Spinal cord (tissue), 10 donors: ENCODE measurements at places on chromosomes 4 and X. TPM values are rescaled to one million over a fixed set of nuclear protein-coding genes. Genes with fewer than 3 reads are reported as not detected.

Gene P2RY4
- 0.30 TPM for total RNA-seq

Gene KDR
- total RNA-seq: 79.9 TPM

Gene CRMP1
- total RNA-seq: 99.1 TPM

Gene HERC5
- 6.8 TPM for total RNA-seq

Gene SOWAHD
- total RNA-seq: 0.50 TPM

Gene ACE2
- 0.30 TPM for total RNA-seq

Gene IGSF1
- 12.3 TPM for total RNA-seq

Gene POLN
- total RNA-seq: 8.9 TPM

Gene LRCH2
- total RNA-seq: 8.5 TPM

Gene PABPC5
- total RNA-seq: 9.1 TPM

Gene ARAP2
- total RNA-seq: 95.8 TPM

Gene MEPE
- total RNA-seq: 0.06 TPM

Gene HPGDS
- 6.9 TPM for total RNA-seq

DNA sequence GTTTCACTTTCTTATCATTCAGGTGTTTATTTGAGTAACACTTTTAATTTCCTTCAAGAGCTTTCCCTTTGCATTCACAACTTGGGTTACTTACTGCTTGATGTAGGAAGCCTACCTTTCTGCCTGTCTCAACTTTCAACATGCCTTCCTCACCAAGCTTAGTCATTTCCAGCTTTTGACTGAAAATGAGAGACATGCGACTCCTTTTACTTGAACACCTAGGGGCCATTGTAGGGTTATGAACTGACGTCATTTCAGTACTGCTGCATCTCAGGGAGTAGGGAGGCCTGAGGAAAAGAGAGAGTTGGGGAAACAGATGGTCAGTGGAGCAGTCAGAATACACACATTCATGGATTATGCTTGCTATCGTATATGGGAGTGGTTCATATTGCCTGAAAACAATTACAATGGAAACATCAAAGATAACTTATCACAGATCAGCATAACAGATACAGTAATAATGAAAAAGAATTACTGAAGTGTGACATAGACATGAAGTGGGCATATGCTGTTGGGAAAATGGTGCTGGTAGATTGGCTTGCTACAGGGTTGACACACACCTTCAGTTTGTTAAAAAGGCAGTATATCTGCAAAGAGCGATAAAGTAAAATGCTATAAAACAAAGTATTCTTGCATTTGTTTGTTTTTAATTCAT lies 25.7 kb downstream of the USP53 start:
- no peak for DNase-seq

- no peak for DNase-seq
Observed at GRCh38 chr4:95998311-95998710, 158.4 kb downstream of the PDHA2 start.

DNA sequence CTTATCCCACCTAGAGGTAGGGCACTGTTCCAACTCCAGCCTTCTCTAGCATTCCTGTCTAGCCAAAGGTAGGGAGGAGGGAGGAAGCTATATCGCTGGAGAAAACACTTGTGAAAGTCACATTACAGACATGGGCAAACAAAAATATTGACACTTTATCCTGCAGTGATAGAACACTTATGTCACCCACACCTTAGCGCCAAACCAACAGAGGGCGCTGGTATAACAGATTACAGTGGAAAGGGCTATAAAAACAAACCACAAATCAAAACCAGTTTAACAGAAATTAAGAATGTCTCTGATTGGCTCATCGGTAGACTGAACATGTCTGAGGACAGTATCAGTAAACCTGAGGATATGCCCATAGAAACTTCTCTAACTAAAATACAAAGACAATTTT lies 451.3 kb downstream of the TLL1 start:
- DNase-seq: no peak

- no peak for DNase-seq
Observed at GRCh38 chrX:10288373-10288975, 131.7 kb downstream of the CLCN4 start.

GRCh38 chr4:110787707-110788106 lies 164.8 kb upstream of the PITX2 start:
- DNase-seq: no peak

DNA sequence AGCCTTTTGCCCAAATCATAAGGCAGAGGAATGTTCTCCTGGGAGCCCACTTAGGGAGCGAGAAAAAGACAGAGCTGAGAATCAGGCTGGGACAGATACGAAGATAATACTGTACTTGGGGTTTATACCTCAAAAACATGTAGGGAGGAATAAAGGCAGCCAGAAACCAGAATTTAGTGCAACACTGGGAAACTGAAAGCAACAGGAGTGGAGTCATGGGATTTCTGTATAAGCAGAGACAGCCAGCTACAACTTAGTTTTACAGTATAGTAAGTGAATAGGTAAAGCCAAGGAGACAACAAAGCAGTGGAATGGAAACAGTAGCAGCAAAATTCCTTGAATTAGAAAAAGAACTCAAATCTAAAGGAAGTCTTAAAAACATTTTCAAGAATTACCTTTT lies 413.2 kb downstream of the FAT4 start:
- no peak for DNase-seq

- no peak for DNase-seq
Observed at GRCh38 chrX:154431341-154431740, 2.9 kb downstream of the ATP6AP1 start.

GRCh38 chr4:177220376-177220775 lies 89.3 kb upstream of the NEIL3 start:
- no peak for DNase-seq

DNA sequence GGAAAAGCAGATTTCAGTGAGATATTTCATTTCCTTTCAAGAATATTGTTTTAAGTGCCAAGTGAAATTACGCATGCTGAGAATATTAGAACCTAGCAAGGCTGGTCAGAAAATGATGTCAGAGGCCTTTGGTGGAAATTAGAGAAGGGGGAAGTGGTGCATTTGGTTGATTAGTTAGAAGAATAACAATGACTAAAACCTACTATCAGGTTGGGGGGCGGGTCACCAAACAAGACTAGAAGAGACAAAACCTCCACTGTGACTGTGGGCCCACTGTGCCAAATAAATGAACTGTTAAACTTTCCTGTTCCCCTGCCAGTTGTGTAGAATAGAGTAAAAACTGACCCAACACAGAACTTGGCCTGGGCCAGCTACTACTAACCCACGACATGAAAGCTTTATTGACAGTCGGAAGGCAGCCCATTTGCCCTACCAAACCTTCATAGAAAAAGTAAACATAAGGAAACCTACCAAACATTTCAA lies 2.9 kb downstream of the RAPGEF2 start:
- peak; percentile 24 for DNase-seq

DNA sequence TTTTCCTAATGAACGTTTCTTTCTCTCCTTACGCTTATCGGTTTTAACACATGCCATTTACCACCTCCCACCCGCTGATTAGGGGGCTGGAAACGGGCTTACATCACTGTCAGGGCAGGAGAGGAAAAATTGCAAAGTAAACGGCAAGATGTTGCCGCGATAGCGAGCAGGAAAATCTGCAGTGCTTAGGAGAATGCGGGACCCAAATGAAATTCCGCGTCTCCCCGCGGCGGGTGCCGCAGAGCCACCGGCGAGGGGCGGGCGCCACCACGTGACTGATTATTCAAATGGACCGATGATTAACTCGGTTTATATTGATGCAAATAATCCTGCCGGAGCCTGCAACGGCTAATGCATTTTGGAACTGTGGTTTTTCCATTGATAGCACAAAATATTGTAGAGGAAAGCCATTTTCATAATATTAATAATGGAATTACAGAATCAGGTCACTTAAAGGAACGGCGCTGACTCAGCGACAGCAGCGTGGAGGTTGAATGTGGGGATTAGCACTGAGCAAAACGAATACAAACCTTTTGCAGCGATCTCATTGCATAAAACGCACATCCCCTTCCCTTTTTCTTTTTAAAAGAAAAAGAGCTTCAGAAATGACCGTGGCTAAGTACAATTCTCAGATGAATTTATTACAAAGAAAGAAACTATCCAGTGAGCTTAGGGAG lies 224.2 kb downstream of the STIM2 start:
- DNase-seq: peak; percentile 87

DNA sequence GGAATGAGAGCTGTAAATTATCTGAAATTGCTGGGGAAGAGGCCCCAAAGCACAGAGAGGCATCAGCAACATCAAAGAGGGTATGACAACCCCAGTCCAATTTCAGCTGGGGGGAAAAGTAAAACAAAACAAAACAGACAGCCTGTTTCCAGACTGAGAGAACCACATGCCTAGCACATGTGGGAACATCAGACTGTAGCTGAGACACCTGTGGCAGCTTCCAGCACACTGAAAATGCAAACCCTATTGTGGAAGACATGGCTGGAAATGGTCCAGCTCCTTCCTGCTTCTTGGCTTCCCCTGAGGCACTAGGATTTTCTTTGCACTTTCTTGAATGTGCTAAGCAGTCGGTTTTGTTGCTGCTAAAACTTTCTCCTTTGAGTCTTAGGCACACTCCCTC lies 240.9 kb upstream of the STS start:
- DNase-seq: no peak

GRCh38 chr4:15333692-15334633 lies 93.9 kb upstream of the C1QTNF7 start:
- no peak for DNase-seq

DNA sequence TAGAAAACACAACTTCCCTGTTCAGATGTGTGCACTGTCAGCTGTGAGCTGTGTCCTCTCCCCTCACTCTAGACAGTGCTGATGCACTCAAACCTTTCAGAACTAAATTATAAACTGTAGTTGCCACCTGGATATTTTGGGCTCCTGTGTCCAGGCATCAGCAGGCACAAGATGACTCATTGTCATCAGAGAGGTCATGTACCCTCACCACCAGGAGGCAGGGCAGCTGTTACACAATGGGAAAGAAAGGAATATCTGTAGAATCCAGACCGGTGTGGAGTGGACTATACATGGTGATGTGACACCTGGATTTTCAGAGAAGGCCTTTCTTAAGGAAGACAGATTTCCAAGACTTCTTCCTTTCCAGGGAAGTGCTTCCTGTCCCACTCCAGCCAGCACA lies 854.4 kb upstream of the AGA start:
- DNase-seq: no peak

- no peak for DNase-seq
Observed at GRCh38 chr4:39324897-39325613, 41.1 kb downstream of the RFC1 start.

- DNase-seq: no peak
Observed at GRCh38 chrX:119685225-119686066, 7.5 kb downstream of the SEPTIN6 start.

GRCh38 chr4:181006499-181007260 lies 1236.5 kb upstream of the TENM3 start:
- peak; percentile 24 for DNase-seq

- DNase-seq: no peak
Observed at GRCh38 chr4:21835712-21836111, 112.9 kb downstream of the KCNIP4 start.

DNA sequence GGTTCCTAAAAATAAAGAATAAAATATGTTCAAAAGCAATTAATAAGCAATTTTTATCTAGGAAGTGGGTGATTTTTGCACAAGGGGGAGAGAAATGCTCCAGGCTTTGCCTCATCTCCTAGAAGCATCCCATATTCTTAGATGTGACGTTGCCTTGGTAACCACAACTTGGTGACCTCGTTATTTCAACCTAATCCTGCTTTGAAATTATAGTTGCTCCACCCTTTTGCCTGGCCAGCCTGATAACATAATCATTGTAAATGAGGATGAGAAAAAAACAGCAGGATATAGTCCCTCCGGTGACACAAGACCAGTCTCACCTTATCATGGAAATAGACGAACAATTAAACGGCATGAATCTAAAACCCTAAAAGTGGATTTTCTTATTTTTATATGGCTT lies 194.4 kb downstream of the QDPR start:
- DNase-seq: no peak

GRCh38 chr4:159273141-159273438 lies 170.2 kb downstream of the RAPGEF2 start:
- no peak for DNase-seq

- DNase-seq: no peak
Observed at GRCh38 chr4:48226199-48226598, 43.4 kb downstream of the TEC start.

DNA sequence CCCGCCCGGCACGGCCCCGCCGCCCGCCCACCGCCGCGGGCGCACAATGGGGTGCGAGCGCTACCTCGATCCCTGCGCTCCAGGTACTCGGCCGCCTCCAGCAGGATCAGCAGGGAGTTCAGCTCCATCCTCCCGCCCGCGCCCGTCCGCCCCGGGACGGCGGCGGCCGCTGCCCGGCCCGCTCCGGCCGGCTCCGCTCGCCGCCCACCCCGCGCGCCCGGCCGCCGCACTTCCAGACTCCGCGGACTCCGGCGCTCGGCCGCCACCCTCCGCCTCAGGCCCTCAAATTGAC lies at the start of gene MXD4:
TSS of gene MXD4 (minus strand) at position 257 of the 292 bp plus-strand sequence. CDS start at position 128, 129 bp downstream.
- DNase-seq: no peak

DNA sequence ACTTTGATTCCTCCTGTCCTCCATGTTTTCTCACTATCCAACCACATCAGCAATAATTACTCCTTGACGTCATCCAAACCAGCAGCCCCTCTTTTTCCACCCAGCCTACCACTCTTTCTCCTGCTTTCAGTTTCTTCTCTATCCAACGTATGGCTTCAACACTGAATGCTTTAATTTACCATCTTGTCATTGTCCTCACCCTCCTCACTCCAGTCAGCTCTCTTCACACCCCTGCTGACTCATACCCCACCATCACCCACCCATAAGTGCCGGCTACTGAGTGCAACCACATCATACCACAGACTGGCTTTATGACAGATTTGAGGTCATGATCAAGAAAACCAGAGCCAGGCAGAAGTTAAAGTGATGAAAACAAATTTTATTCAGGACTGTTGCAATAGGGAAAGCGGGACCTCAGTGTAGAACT lies 9.8 kb upstream of the ANXA5 start:
- DNase-seq: no peak

DNA sequence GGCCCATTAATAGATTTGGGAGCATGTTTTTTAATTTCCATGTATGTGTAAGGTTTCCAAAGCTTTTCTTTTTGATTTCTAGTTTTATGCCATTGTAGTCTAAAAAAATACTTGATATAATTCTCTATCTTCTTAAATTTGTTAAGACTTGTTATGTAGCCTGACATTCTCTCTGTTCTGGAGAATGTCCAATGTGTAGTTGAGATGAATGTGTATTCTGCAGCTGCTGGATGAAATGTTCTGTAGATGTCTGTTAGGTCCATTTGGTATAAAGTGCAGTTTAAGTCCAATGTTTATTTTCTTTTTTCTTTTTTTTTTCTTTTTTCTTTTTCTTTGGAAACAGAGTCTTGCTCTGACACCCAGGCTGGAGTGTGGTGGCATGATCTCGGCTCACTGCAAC lies 378.5 kb upstream of the MAD2L1 start:
- no peak for DNase-seq

DNA sequence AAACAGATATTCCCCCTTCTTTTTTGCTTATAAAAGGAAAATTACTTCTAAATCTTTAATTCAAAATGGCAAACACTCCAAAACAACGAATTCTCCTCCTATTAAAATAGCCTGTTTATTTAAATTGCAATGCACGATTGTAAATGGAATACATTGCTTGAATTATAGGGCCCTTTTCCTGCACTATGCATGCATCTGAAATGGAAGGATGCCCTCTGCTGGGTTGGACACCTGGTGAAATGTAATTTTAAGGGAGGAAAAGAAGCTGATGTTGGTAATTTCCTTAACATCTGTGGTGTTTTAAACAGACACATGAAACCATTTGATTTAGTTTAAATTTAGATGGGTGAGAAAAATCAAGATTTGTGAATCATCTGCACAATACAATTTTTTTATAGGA lies 72.8 kb downstream of the GRXCR1 start:
- no peak for DNase-seq

GRCh38 chr4:182427554-182427953 lies 184.4 kb downstream of the TENM3 start:
- no peak for DNase-seq

- no peak for DNase-seq
Observed at GRCh38 chr4:79155336-79155735, 170.5 kb downstream of the NAA11 start.

GRCh38 chr4:188612659-188613058 lies 473.4 kb downstream of the TRIML1 start:
- DNase-seq: no peak
